ENCODE measurements at places on chromosomes 3 and 15.

DNA sequence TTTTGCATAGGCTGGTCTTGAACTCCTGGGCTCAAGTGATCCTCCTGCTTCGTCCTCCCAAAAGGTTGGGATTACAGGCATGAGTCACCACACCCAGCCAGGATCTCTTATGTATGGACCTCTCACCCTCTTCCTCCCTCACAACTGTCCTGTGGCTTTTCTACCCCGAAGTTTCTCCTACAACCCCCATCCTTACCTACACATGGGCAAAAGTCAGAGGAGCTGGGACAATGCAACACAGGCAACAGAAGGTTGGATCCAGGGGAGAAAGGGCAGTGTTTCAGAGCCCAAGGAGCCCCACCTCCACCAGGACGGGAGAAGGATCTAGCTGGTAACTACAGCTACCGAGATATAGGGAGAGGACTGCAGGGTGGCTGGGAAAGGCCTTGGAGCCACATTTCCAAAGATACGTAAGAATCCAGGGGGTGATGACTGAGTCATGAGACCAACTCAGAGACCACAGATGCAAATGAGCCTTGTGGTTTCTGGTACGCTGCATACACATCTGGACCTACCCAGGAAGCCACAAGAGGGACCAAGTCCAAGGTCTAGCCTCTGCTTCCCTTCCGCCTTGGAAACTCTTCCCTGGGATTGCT, 13.6 kb downstream of the IGDCC4 start:
- DNase-seq, result no peak

GRCh38 chr3:125151442-125151817, 61.1 kb downstream of the SLC12A8 start:
- DNase-seq, result no peak

- no peak for DNase-seq
These were observed 43.7 kb downstream of the TMEM45A start for GRCh38 chr3:100536093-100536492.

DNA sequence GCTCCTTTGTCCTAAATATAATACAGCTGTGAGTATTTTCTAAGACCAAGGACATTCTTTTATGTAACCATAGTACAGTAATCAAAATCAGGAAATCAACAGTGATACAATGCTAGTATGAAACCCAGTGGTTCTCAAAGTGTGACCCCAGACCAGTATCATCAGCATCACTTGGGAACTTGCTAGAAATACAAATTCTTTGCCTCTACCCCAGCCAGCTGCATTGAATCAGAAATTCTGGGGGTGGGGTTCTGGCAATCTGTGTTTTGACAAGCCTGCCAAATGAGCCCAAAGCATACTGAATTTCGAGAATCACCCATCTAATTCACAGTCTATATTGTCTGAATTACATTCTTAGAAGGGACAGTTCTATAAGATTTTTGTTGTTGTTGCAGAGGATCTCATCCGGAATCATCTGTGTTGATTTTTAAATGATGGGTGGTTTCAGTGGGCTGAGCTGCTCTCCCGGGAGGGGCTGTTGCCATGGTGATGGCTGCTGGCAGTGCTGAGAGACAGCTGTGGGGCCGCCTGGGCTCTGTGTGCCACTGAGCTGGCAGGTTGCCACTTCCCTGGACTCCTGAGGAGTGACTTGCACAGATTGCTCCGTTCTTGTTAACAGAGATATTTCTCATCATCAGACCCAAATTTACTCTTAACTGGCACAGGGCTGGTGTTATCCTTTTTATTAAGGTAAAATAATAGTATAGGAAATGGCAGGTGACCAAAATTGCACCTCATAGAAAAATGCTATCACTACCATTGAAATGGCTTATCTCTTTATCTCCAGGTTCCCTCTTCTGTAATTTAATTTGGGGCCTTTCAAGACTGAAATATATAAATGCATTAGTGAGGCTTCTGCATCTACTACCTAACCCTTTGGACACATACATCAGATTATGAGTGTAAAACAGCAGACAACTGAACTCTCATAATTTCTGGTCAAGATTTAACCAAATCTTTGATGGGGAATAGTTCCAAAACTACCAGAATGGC, 56.5 kb downstream of the NEK11 start:
- no peak for DNase-seq

- DNase-seq, result no peak
These were observed 41.8 kb upstream of the IQSEC1 start for GRCh38 chr3:13114811-13115575.

GRCh38 chr3:52053307-52054304, 2.8 kb downstream of the DUSP7 start:
- peak; percentile 33 for DNase-seq

- no peak for DNase-seq
These were observed 468.6 kb downstream of the SHQ1 start for GRCh38 chr3:72379500-72380187.

- no peak for DNase-seq
These were observed 93.3 kb upstream of the RAD18 start for GRCh38 chr3:9056581-9056980.

- peak; percentile 51 for DNase-seq
These were observed 11.3 kb upstream of the RPL39L start for GRCh38 chr3:187150599-187150998.

DNA sequence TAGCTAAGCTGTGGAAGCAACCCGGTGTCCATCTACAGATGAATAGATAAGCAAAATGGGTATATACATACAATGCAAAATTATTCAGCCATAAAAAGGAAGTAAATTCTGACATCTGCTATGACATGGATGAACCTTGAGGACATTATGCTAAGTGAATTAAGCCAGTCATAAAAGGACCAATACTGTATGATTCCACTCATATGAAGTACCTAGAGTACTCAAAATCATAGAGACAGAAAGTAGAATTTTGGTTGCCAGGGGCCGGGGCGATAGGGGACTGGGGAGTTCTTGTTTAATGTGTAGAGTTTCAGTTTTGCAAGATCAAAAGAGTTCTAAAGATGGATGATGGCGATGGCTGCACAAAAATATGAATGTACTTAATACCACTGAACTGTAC, 10.3 kb downstream of the EID1 start:
- no peak for DNase-seq

GRCh38 chr3:195044411-195044810, 226.5 kb downstream of the XXYLT1 start:
- no peak for DNase-seq

DNA sequence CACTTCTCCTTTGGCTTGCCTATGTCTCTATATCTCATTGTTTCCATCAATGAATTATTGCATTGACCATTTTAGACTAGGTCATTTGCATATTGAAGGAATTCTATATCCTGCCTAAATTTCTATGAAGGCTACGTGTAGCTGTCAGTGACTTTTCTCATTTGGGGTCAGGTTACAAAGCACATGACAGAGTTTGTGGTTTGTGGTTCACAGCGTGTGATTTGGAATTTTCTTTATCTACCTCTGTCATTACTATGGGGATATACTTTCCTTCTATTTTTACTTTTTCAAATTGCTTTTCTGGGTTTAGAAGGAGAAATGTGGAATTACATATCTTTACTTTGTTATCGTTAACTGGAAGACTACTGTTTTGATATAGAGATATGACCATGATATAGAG, 317.3 kb upstream of the CFAP20DC start:
- no peak for DNase-seq

GRCh38 chr3:133843634-133844033, 38.0 kb downstream of the SRPRB start:
- DNase-seq, result no peak

DNA sequence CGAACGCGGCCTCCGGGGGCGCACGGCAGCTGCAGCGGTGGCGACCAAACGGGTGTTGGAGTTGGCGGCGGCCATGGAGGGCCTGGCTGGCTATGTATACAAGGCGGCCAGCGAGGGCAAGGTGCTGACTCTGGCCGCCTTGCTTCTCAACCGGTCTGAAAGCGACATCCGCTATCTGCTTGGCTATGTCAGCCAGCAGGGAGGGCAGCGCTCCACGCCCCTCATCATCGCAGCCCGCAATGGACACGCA, 725 bp downstream of the FEM1B start:
- no peak for DNase-seq

GRCh38 chr3:188051801-188052168, 102.2 kb upstream of the LPP start:
- DNase-seq, result no peak

GRCh38 chr3:71107926-71108325, 475.6 kb downstream of the FOXP1 start:
- DNase-seq, result no peak

DNA sequence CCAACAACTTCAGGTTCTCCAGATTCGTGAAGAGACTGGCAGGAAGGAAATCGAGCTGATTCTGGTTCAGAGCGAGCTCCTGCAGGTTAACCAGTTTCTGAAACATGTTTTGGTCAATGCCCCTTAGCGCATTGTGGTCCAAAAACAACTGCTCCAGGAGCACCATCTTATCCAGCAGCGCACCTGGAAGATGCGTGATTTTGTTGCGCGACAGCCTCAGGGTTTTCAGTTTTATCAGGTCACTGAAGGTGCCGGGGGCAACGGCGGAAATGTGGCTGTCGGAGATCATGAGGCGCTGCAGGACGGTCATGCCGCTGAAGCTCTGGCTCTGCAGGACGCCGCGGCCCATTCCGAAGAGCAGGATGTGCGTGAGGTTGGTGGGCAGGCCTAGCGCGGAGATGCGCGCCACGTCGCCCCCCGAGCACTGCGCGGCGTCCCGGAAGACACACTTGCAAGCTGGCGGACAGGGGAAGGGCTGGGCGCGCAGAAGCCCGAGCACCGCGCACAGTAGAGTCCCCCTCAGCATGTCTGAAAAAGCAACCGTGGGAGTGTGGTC, 1.2 kb downstream of the GP5 start:
- DNase-seq, result no peak

- DNase-seq, result no peak
These were observed 349.4 kb downstream of the CNTN6 start for GRCh38 chr3:1442271-1442670.

DNA sequence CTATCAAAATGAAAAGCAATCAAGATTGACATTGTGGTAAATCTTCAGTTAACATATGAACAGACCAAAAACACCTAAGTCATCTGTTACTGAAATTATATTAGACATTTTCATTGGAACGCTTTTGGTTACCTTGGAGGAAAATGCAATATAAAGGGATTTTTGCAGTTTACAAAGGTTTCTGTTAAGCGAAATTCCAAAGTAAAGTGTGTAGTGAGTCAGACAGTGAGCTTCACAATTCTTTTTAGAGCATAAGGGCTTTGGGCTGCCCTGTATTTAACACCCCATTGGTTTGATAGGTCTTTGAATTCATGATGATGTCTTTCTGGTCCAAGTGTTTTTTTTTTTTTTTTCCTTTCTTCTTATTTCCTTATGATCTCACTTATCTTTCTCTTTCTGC, 462.8 kb downstream of the EDEM1 start:
- DNase-seq, result no peak

- DNase-seq, result no peak
These were observed 77.3 kb downstream of the FAM174B start for GRCh38 chr15:92578096-92578835.

GRCh38 chr15:74388363-74388951, 21.0 kb upstream of the CYP11A1 start:
- no peak for DNase-seq

- no peak for DNase-seq
These were observed 7.3 kb downstream of the CCDC14 start for GRCh38 chr3:123953735-123954134.

DNA sequence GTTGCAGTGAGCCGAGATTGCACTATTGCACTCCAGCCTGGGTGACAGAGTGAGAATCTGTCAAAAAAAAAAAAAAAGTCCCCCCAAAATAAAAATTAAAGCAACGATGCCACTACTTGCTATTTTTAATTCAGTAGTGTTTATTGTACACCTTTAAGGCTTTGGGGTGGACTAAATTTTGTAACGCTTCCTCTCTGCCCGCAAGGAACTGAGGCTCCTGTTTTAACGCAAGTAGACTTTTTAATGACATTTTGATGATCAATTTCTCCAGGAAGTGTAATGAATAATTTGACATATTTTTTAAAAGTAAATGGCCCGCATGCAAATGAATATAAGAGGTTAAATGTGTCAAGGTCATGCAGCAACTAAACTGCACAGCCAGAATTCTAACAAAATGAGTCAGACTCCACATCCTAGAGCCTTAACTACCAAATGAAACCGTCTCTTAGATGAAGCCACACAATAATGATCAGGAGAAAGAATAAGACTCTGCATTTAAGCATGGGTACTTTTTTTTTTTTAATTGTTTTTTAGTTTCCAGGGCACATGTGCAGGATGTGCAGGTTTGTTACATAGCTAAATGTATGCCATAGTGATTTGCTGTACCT, 96.8 kb upstream of the LMOD3 start:
- DNase-seq, result no peak

DNA sequence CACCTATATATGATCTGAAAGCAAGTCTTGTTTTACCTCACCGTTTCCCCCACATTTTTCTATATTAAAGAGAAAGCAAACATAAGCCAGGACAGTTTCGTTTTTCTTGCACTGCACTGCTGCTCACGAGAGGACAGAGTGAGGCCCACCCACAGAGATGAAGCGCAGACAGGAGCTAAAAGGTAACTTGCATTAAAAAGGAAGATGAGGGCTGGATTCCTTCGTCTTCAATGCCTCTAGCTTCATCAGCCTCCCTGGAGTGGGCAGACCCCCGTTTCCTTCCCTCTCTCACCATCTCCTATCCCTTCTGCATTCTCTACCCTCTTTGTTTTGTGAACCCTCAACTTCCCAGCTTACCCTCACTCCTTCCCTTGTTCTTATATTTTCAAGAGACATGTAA, 18.9 kb downstream of the SUMF1 start:
- no peak for DNase-seq

DNA sequence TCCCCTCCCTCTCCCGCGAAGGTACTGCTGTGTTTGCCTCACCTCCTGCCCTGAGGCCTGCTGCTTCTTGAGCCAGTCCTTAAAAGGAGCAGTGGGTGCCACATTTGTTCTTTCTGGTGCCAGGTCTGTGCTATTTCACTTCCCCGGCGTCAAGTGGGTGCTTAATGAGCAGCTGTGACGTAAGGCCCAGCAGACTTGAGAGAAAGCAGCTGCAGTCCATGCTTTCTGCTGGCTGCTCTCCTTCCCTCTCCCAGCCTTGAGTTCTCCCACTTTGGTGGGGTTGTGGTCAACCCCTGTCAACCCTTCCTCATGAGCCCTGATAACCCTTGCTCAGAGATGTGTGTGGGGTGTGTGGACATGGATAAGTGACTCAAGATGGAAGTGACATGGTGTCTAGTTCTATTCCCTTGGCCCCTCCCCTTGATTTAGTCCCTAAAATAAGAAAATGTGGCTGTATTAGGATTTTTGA, 6.9 kb downstream of the INAFM2 start:
- no peak for DNase-seq

GRCh38 chr15:58748040-58748851, 1.3 kb downstream of the ADAM10 start:
- DNase-seq, result no peak
